Skeletal muscle cell (primary cell): ENCODE measurements at places on chromosomes 12 and 14.

DNA sequence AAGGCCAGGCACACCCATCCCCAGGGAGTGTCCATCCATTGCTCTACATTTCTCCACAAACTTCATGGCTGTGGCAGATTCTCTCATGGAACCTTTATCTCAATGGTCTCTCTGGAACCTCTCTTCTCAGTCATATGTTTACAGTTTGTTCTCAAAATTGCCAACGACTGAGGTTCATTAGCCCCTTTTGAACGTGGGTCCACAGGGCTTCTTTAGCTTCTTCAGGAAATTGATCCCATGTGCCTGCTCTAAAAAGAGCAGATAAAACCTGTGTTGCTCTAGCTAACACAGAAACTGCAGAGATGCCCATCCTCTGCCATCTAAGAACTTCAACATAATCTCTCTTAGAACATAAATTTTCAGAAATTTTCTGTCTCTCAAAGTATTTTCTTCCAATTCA is at the start of gene OR6C4:
OR6C4 (plus strand) TSS at position 301 of the 400 bp plus-strand sequence. CDS start 1,625 bp downstream, outside the sequence.
- no peak for DNase-seq

DNA sequence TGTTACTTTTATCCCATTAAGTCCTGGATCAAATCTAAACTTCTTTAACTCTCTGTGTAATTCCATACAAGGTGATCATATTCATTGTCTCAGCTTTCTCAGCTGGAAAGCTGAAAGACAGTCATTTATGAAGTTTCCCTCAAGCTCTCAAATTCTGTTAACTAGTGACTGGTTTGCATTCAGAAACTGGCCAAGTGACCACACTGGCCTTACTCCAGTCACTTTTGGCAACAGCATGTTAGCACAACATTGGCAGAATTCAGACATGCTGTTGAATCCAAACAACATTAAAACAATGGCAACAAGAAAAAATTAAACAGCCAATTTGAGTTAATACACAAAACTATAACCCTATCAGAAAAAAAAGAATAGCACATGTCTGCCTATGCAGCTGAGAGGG is 343.3 kb downstream of the MDGA2 start:
- DNase-seq: no peak

DNA sequence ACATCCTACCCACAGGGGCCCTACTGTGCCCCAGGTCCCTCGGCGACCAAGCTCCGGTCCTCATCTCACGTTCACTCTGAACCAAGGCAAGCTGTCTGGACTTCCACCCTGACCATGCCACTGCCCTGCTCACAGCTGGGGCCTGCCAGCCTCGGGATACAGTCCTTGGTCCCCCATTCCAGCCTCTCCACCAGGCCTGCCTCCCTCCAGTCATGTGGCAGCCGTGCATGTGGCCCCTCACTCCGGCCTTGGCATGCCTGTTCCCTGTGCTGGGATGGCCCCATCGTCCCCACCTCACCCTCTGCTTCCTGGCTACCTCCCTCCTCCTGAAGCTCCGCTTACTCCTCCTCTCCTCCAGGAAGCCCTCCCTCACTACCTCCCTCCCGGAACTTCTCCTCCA is 38.6 kb upstream of the DLK1 start:
- DNase-seq: no peak

- DNase-seq: no peak
Measured at GRCh38 chr12:68478516-68479260, 132.0 kb upstream of the RAP1B start.

- DNase-seq: no peak
Measured at GRCh38 chr14:85620947-85621346, 91.0 kb downstream of the FLRT2 start.

DNA sequence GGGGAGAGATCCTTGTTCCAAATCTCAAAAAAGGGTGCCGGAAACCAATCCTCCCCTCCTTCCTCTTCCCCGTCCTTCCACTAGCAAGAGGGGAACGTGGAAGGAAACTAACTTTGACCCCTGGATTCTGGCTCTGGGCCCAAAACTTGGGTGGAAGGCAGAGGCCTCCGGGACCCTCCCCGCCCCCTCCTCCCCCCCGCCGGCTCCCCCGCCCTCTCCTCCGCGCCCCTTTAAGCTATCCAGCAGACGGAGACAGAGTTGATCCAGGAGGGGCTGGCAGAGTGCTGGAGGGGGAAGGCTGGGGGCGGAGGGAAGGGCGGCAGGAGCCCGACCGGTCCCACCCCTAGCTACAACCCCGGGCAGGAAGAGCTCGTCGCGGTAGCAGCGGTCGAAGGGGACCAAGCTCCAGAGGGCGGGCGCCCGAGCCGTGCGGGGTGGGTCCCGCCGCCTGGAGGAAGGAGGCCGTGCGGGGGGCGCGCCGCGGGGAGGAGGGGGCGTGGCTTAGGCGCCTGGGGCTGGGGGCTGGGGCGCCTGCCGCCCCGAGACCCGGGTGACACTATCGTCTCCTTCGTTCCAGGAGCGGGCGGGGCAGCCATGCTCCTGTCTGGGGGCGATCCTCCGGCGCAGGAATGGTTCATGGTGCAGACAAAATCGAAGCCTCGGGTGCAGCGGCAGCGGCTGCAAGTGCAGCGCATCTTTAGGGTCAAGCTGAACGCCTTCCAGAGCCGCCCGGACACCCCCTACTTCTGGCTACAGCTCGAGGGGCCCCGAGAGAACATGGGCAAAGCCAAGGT is at the start of gene NYNRIN:
NYNRIN (plus strand) TSS at position 351 of the 794 bp plus-strand sequence; CDS start at position 595, 244 bp downstream.
- no peak for DNase-seq

DNA sequence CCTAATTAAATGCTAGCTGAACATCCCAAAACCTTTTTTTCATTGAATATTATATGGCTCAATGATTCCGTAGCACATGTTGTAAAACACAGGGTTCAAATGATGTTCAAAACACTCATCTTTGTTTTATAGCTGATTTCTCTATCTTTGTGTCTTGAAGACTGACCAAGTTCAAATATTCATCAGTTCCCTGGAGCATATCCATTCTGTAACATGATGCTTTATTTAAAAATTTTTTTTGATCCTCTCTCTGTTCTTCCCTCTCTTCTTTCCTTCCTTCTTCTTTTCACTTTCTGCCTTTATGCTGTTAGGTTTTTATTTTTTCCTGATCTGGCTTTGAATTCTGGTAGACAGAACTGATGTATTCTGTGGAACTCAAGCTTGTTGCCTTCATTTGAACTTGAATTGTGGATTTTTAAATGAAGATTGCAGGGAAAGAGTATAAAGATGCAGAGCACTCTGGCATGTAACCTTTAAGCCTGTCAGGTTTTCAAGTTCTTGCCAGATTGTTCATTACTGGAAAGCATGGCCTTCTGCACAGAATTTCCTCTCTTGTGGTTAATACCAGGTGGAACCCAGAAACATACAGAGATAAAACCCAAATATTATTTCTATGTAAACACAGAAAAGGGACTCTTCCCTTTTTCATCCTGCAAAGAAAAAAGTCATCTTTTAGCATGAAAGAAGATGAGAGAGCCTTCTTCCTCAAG is 39.5 kb downstream of the PROX2 start:
- no peak for DNase-seq

- no peak for DNase-seq
Measured at GRCh38 chr12:133130808-133131128, 341 bp downstream of the ZNF10 start.

DNA sequence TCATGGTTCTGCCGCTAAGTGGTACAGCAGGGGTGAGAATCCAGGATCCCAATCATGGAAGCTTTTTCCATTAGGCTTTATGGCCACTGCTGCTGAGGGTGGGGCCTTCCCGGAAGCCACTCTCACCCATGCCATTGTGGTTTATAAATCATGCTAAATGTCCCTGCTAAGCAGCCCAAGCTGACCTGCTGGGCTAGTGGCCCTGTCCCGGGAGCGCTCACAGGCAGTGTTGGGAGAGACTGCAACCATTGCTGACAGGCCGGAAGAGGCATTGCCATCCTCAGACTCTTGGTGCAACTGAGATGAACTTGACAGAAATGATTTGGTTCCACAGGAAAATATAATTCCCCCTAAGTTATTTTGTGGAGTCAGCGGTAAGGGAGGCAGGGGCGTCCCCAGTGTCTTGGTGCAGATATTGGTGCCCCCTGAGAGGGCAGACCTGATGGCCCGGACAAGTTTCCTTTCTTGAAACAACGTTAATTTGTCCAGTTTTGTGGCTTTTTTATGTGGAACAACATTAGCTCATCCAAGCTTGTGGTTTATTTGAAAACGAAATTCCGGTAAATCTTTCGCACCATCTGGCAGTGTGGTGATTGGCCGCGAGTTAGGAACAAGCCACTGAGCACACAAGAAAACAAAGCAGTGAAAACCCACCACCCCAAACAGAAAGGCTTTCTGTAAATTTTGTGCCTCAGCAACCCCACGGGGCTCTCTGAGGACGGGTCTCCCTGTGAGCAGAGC is 82.3 kb downstream of the SSPN start:
- DNase-seq: no peak

DNA sequence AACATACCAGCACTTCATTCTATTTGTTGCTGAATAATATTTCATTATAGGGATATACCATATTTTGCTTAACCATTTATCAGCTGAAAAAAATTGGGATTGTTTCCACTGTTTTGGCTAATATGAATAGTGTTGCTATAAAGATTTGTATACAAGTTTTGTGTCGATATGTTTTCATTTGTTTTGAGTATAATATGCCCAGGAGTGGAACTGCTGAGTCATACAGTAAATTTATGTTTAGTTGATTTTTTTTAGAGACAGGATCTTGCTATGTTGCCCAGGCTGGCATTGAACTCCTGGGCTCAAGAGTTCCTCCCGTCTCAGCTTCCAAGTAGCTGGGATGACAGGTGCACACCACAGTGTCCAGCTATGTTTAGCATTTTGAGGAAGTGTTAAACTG is 131.5 kb upstream of the TMCC3 start:
- DNase-seq: no peak

DNA sequence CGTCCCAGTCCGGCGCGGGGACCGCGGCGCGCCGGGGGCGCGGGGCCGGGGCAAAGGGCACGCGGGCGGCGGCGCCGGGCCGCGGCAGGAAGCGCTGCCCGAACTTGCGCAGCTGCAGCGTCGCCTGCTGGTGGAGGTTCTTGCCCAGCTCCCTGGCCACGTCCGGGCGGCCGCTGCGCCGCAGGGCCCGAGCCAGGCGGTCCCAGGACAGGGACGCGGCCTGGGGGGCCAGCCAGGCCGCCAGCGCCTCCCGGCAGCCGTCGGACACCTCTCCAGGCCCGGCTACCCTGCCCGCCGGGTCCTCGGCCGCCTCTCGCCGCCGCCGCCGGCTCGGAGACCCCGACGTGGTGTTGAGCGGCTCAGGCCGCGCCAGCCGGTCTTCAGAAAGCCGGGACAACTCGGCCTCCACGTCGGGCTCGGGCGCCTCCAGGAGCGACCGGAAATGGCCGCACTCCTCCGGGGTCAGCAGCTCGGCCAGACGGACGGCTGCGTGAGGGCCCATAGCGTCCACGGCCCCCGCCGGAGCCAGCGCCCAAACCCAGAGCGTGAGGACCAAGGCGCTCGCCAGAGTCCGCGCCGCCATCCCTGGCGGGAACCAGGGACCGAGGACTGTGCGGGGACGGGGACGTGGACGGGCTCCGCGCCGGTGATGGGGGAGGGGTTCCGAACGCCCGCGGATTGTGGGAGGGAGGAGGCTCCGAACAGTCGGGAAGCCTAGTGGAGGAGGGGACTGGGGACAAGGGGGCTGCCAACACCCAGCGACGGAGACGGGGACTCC is 34.0 kb downstream of the FIGNL2 start:
- no peak for DNase-seq

DNA sequence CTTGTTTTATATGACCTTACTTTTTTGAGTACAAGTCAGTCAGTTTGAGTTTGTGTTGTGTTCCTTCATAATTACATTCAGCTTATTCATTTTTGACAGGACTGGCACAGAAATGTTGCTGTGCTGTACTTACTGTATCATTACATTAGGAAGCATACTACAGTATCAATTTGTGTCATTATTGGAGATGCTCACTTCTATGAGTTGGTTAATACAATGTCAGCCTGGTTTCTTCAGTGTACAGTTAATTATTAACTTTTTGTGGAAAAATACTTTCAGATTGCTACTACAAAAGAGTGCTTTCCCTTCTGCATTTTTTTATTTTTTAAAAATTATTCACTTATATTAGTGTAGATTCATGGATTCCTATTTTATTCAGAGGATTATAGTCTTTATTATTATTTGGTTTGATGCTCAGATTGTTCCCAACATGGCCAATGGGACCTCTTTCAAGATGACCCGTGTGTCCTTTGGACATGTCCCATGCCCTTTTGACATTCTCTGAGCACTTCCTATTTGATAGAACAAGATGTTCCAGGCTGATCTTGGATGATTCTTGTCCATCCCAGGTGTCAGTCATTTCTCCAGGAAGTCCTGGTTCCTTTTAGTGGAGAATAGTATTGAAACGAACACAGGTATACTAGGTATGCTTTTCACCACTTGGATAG is 66.6 kb downstream of the MON2 start:
- no peak for DNase-seq

- no peak for DNase-seq
Measured at GRCh38 chr12:14975457-14975856, 2.6 kb downstream of the PDE6H start.

DNA sequence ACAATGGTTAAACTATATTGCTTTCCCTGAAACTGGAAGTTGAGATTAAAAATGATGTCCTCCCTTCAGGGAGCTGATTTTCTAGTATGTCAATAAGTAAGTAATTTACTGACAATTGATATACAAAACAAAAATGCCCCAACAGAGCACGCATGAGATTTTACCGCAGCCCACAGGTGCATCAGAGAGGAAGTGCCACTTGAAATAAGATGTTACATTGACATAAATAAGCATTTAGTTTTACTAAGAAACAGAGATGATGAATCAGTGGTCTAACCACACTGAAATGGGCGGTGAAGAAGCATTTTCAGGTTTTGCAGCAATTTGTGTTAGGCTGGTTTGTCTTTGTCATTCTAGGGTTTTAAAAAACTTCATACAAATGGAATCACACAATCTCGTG is 8.8 kb upstream of the CLECL1 start:
- no peak for DNase-seq

GRCh38 chr12:27194644-27195043 is 49.4 kb upstream of the STK38L start:
- DNase-seq: no peak

GRCh38 chr12:49609059-49609874 is 3.8 kb upstream of the FAM186B start:
- DNase-seq: no peak

DNA sequence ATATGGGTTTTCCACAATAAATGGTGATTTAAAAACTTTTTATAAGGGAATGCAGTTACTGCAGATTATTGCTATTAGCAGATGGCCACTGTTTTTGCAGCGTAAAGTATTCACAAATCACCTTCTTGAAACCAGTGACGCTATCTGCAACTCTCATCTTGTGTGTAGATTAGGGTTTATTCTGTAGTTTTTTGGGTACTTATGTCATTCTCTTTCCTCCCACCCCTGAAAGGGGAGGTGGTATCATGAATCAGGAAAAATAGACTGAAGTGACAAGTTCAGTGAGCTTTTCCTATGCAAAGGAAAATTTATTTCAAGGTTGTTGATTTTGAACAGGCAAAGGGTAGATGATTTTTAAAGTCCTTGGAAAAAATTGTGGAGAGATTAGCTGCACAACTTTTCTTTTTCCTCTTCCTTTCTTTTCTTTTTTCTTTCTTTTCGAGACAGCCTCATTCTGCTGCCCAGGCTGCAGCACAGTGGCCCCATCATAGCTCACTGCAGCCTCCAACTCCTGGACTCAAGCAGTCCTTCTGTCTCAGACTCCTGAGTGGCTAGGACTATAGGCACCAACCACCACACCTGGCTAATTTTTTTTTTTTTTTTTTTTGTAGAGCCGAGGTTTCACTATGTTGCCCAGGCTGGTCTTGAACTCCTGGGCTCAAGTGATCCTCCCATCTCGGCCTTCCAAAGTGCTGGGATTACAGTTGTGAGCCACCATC is 1.6 kb downstream of the FRS2 start:
- no peak for DNase-seq

- no peak for DNase-seq
Measured at GRCh38 chr12:124323771-124324530, 29.1 kb downstream of the RFLNA start.

GRCh38 chr14:53542732-53543131 is 389.6 kb upstream of the DDHD1 start:
- DNase-seq: peak; percentile 27
